ENCODE measurements at places on chromosomes 6 and 20.

DNA sequence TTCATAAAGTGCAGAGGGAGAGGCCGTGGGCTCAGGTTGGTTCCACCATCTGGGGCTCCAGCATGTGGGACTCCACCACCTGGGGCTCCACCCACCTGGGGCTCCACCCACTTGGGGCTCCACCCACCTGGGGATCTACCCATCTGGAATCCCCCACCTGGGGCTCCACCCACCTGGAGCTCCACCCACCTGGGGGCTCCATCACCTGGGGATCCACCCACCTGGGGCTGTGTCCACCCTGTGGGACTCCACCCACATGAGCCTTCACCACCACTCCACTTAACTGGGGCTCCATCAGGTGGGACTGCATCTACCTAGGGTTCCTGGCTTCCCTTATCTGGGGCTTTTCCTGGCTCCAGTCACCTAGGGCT lies 226.0 kb upstream of the CDYL start:
- no peak for DNase-seq

GRCh38 chr6:33620856-33621710 lies at the start of gene ITPR3:
TSS of gene ITPR3 (plus strand) at chr6:33621322. CDS start at chr6:33621603, 281 bp downstream.
- peak; percentile 55 for DNase-seq

- DNase-seq: no peak
Observed at GRCh38 chr20:22800129-22800528, 215.8 kb upstream of the FOXA2 start.

DNA sequence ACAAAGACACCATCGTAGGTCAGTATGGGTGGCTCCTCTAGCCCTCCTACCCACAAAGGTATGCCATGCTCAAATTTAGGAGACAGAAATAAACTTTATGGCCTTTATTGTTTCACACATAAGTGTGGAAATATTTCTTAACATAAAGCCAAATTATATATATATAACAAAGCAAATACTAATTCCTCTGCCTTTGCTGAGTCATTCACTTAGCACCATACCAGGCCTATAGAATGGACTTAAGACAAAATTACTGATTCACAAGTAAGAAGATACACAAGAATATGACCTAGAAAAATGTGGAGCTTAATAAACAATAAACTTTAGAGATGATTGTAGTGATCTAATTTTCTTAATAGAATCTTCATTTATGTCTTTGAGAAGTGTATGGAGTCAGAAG lies 5.2 kb downstream of the FRK start:
- DNase-seq: no peak

DNA sequence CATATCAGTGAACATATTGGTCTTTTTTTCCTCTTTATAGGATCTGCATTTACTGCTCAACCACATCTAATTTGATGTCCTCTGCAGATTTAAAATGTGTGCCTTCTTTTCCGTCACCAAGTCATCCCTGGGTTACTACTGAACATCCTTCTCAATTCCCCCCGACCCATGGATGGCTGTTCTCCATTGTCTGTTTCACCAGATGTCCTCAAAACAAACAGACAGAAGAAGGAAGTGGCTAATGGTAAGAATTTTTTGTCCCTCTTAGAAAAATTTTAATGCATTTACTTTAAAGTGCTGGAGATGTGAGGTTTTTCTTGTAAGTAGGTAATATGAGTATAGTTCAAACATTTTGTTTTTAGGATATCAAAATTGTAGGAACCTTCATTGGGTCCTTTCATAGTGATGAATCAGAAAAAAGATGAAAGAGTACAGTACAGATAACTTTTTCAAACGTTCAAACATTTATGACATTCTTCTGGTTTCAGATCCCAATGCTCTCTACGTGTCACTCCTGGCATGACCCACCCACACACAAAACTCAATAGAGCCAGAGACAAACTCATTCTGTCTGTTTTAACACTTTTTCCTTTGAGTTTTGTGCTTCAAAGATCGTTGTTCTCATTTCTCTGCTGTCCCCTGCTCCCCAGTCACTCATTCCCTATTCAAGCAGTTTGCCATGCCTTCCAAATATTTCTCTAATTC lies 276.4 kb downstream of the PRL start:
- DNase-seq: no peak

GRCh38 chr6:8336406-8337057 lies 98.8 kb downstream of the SLC35B3 start:
- DNase-seq: no peak

DNA sequence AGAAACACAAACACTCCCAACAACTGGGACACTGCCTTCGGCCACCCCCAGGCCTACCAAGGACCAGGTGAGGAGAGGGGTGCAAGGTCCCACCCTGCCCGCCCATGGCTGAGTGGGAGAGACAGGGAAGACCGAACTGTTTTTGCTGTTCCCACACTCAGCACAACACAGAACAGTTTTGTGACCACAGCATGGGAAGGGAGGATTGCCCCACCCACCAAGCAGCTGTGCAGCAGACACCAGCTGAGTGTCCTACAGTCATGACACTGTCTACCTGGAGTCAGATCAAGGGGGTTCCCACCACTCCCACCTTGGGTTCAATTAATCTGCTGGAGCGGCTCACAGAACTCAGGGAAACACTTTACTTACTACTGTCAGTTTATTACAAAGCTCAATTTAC lies 73.9 kb downstream of the SNX9 start:
- no peak for DNase-seq

- no peak for DNase-seq
Observed at GRCh38 chr6:12555267-12555666, 161.3 kb upstream of the PHACTR1 start.

DNA sequence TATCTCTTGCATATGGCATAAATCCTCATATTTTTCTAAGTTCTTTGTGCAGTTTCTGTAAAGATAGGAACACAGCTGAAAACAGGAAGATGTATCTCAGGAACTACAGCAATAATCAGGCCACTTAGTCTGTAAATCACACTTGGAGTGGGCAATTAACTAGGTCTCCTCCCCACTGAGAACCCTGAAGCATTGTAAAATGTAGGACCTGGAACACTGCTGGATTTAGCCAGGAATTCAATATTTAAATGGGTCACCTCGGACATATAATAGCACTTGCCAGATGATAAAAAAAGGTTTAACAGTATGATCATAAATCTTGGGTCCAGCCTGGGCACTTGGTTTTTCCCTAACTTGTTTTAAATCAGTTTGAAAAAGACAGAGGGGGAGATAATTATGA lies 155.0 kb downstream of the GRM1 start:
- DNase-seq: no peak

DNA sequence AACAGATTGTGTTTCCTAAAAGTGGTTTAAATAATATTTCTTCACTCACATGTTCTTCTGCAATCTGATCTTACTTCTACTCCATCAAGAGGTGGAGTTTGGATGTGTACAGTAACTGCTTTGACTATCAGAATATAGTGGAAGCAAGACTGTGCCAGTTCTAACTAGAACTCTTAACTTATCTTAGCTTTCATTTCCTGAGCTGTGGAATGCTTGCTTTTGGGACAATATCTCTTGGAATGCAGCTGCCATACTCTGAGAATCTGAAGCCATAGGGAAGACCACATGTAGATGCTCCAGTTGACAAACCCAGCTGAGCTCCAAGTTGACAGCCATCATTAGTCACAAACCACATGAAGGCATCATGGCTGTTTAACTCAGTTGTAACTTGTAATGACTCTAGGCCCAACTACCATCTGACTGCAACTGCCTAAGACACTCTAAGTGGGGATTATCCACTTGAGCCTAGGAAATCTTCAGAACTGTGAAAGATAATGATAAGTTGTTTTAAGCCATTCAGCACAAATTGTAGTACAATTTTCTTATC lies 40.8 kb upstream of the MAN1A1 start:
- no peak for DNase-seq

DNA sequence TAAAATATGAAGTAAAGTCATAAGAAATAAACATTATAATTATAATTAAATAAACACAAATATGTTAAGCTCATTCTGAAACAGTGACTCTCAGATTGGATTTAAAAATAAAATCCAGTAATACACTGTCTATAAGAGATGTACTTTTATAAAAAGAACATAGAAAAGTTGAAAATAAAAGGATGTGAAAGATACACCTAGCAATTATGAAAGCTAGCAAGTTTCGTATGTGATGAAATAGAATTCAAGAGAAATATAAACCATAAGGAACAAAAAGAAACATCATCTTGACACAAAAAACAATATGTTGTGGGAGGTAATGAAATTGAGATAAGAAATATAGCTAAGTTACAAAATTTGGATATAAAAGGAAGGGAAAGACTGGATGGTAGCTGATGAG lies 128.6 kb upstream of the CNR1 start:
- DNase-seq: no peak

DNA sequence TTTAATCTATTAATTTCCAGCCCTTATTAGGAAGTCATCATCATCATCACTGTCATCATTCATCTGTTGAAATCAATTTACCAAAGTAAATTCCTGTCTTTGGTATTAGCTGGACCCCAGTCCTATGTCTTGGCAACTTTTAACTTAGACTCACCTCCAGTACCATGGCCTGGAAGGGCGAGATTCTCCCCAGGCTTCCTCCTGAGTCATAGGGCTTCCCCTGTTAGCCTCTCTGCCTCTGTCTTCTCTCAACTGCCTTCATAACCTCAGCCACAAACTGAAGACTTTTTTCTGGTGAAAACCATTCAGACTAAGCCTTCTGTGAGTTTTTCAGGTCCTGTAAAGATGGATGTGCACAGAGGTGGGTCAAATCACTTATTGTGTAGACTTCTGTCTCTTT lies 95.0 kb downstream of the NKAIN2 start:
- DNase-seq: no peak

DNA sequence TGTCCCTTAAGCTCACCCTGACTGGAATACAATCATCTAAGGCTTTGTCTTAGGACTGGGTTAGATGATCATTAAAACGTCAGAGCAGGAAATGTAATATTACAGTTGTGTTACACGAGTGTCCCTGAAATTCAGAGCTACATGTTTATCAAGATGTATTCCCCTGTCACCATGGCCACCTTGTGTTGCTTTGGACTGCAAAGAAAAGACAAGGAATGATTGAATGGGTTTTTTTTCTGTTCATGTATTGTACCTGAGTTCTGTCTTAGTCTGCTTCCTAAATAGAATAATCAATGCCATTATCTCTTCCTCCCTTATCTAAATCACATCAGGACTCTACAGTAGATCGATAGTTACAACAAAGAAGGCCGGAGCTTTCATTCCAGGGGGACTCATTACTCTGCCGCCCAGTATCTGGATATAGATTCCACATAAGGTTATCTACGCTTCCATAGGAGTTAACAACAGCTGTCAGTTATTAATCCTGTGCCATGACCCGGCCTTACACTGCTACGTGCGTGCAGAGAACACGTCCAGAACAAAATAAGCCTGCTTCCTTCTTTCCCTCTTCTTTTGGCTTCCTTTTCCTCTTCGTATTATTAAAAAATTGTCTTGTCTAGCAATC lies 274.1 kb upstream of the SASH1 start:
- no peak for DNase-seq

- DNase-seq: no peak
Observed at GRCh38 chr6:161901740-161902426, 628.0 kb upstream of the AGPAT4 start.

DNA sequence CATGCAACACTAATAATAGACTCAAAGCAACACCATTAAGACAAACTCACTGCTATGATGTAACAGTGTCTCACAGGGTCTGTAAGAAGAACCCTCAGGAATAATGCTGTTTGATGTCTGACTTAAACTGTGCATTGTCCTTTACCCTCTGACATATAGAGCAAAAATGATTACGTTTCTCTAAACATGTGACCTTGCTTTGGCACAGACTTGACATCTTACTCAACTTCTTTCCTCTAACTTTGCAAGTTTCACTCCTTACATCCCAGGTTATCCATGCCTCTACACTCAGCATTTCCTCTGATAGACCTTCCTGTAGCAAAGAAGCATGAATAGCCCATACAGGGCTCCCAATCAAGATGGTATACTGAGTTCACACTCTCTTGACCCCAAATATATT lies 252.7 kb downstream of the UST start:
- no peak for DNase-seq

- DNase-seq: no peak
Observed at GRCh38 chr6:71651636-71652035, 234.7 kb upstream of the RIMS1 start.

DNA sequence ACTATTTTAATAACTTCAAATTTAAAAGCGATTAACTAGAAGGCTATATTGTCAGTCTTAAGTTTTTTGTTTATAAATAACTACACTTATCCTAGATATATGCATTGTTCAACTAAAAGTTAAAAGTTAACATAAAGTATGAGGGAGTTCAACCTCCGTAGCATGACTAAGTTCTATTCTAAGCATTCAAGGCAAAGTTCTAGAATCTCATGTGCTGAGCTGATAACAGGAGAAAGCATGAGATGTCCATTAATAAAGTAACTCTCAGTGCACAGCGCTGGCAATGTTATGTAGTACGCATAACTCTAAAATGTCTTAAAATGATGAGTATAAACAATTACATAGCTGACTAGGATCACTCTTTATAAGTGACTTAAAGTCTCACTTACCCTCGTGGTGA lies 264.8 kb downstream of the RNGTT start:
- no peak for DNase-seq

DNA sequence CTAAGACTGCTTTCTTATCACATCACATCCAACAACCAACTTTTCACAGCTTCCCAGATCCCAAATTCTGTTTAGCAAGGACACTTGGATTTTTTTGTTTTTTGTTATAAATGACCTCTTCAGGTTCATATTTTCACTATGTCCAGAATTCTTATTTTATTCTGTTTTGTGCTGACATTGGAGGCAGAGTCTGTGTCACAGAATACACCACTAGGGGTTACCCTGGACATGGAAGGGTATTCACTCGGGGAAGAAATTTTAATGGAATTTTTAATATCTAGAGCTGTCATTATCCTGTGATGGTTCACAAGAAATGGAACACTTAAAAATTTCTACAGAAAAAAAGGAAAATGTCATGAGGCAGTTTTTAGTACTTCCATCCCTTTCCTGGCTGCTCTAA lies 12.0 kb upstream of the SLC2A12 start:
- no peak for DNase-seq

DNA sequence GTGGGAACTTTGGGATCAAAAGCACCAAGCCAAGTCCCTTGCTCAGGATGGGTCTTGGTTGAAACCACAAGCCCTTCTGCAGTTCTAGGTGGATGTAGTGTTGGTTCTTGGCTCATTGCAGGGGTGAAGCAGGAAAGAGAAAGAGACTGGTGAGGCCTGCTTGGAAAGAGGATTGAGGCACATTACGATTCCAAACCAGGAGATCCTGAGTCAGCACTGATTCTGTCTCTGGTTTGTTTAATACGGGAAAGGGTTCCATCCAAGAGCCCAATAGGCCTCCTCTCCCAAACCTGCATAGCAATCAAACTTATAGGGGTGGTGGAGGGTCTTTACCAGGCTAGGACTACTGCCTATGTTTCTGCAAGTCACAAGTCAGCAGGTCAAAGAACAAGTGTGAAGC lies 24.3 kb downstream of the NSFL1C start:
- no peak for DNase-seq

- DNase-seq: no peak
Observed at GRCh38 chr6:167560673-167561569, 236.0 kb downstream of the TTLL2 start.

- DNase-seq: no peak
Observed at GRCh38 chr20:46099491-46100287, 9.9 kb upstream of the NCOA5 start.

- DNase-seq: no peak
Observed at GRCh38 chr6:47292944-47293343, 16.8 kb downstream of the TNFRSF21 start.

Measured in stimulated activated CD8-positive, alpha-beta memory T cell treated with anti-CD3 and anti-CD28 coated beads, Interleukin-4, amount 100 ng/mL, for 24 hours (primary cell).